ENCODE measurements at places on chromosomes 1 and 21. TPM values are rescaled to one million over a fixed set of nuclear protein-coding genes. Genes with fewer than 3 reads are reported as not detected.

The CD53 gene
- 8.7 TPM for polyA plus RNA-seq

The ERG gene
- 35.5 TPM for polyA plus RNA-seq

The SASS6 gene
- 9.6 TPM for polyA plus RNA-seq

The CACNA1S gene
- 0.13 TPM for polyA plus RNA-seq

The OR2T33 gene
- not detected for polyA plus RNA-seq
